RCC 7860 (cell line): ENCODE measurements at places on chromosomes 12 and 14.

DNA sequence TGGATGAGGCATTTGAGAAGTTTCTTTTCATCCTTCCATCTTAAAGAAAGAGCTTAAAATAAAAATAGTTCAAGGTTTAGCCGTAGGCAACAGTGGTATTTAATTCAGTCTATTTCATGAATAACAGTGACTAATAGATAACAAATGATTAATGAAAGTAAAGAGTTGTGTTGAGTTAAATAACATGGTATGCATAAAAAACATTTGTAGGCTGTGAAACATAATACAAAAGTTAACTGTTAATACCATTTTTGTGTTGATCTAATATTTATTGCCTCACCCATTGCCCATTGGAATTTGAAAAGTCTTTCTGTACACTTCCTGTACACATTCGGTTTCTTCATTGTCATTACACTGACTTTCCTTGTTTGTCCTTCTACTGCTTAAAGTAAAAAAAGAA is 108.6 kb upstream of the PDE3A start:
- DNase-seq, result no peak

GRCh38 chr12:127013197-127013596 is 1253.8 kb upstream of the TMEM132C start:
- no peak for DNase-seq

DNA sequence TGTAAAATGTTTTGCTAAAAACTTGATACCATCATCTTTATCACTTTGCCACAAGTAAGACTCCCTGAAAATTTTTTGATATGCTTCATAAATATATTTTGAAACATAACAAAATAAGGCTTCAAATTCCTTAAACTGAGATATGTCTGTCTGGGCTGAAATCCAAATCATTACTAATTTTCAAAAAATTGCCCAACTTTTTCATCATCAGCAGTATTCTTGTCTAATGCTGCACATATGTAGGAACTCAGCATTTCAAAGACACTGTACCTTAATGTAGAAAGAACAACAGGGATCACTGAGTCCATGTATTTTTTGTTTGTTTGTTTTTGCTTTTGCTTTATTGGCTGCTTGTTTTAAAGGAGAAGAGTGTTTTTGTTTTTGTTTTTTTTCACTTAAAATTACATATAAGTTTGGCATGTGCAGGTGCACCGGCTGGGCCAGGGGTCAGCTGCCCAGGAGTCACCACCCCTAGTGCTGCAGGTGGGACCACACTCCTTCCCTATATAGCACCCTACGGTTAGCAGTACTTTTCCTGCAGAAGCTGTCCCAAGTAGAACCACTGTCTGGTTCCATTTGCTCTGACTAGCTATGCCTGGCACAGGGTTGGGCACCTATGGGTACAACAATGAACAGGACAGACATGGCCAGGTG is 231.2 kb downstream of the PIK3C2G start:
- no peak for DNase-seq

GRCh38 chr14:69877492-69877891 is 1.7 kb upstream of the SMOC1 start:
- no peak for DNase-seq

DNA sequence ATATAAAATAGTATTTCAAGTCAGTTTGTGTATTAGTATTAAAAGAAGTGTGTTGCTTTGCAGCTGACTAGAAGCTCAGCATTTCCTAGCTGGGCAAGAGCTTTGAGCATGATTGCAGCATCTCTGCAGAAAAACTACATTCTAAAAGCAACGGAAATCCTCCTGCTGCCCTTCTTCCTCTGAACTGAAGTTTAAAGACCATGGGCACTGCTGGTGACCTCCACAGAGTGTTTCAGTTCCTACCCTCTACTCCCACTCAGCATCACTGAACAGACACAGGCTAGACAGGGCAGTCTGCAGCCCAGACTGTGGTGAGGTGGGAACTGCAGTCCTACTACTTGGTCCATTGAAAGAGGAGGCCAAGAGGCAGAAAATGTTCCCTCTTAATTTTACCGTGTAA is 59.0 kb downstream of the FAR2 start:
- DNase-seq, result no peak

DNA sequence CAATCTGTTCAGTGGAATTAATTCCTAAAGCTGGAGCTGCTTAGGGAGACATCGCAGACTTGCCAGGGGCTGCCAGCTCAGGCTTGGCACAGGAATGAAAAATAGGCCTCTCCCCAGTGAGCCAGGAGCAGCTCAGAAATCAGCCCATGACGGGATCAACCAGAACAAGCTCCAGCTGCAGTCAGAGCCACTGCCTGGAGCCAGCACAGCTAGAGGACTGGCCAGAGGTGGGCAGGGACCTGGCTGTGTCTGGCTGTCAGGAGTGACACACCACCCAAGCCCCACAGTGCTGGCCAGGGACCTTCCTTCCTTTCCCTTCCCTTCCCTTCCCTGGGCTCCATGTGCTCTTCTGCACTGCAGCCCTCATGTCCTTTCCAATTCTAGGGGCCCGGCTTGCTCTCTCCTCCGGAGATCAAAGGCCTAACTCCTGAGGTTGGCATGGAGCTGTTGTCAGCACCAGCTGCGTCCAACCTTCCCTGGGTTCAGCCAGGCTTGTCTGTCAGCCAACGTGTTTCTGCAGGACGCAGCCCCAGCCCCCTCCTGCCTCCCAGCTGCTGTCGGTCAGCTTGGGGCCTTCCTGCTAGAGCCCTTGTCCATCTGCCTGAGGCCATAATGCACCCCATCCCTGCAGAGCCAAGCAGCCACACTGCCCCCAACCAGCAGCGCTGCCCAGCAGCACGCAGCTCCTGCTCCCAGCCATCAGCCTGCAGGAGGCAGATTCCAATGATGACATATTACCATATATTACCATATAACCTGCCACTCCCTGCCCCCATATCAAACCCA is 149.3 kb downstream of the CALM1 start:
- no peak for DNase-seq

- no peak for DNase-seq
Observed at GRCh38 chr14:48670939-48671338, 915.2 kb downstream of the RPS29 start.

- peak; percentile 16 for DNase-seq
Observed at GRCh38 chr12:119544765-119545625, 48.6 kb upstream of the TMEM233 start.

- DNase-seq, result no peak
Observed at GRCh38 chr14:94562022-94562421, 780 bp downstream of the SERPINA4 start.

DNA sequence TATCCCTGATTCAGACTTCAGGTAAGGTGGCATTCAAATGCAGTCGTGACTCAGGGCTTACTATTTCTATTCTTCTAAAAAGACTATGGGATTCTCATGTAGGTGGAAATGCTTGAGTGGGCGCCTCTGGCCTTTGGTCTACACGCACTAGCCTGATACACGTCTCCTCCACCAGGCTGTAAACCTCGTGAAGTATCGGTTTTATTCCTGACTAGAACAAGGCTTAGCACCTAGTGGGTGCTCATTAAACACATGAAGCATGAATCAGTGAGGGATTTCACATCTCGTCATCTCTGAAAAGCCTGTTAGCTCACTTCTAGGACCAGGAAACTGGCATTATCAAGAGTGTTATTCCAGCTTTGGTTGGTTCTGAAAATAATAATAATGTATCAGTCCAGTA is 17.7 kb upstream of the HNF1A start:
- peak; percentile 70 for DNase-seq

DNA sequence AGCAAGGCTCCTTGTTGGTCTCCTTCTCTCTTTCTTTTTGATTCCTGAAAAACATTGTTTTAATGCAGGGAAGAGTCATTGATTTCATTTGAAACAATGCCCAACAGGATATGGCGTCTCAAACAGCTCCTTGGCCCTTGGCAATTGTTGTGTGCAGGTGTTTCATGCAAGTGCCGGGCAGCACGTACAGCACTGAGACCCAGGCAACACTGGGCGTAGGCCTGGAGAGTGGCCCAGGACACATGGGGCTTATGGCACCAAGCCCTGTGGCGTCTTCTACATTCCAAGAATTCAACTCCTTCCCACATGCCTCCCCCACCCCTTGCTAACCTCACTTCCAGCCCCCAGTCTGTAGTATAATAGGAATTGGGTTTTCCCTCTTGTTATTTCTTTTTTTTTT is 230.4 kb downstream of the SPTSSA start:
- DNase-seq, result no peak

DNA sequence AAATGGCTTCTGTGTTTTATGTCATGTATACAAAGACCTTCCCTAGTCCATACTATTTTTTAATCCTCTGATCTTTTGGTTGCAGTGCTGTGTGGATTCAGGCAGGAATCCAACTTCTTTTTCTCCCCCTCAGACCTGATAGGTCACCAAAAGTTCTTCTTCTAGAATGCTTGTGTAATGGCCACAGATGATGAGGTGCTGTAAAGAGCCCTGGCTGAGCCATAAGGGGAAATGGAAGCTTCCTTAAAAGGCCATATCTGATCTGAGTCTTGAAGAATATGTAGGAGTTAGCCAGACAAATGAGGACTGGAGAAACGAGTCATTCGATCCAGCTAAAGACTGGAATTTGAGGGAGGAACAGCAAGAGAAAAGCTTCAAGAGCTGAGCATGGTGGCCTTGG is 353.9 kb downstream of the PCNX1 start:
- no peak for DNase-seq

GRCh38 chr12:63450816-63451215 is 217.5 kb downstream of the DPY19L2 start:
- DNase-seq, result no peak

- peak; percentile 62 for DNase-seq
Observed at GRCh38 chr14:75230140-75230792, 48.4 kb upstream of the FOS start.

DNA sequence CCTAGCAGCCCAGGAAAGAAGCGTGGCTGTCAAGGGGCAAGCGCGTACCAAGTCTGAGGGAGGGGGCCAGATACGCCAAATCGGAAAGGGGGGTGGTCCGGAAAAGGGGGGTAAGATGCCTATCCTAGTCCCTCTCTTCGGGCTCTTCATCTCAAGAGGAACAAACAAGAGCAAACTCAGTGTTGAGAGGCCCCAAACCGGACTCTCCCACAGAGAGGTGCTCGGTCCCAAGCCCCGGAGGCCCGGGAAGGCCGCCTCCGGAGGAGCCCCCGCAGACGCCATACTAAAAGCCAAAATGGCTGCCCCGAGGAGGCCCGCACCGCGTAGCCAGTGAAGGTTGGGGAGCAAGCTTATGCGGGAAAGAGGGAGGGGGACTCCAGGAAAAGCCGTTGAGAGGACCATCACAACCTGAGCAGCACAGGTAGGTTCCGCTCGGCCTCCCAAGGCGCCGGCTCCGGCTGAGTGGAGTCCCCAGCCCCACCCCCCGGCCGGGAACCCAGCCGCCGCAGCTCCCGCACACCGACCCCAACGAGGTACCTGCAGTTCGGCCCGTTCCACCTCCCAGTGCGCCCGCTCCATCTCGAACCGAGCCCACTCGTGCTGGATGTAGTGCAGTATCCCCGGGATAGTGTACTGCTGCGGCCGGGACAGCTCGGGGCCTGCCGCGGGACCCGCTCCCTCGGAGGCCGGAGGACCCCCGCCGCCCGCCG is at the start of gene AP4S1:
Gene AP4S1 (plus strand): TSS at position 283 of the 710 bp plus-strand sequence. CDS start 40,548 bp downstream, outside the sequence.
- DNase-seq, result no peak

DNA sequence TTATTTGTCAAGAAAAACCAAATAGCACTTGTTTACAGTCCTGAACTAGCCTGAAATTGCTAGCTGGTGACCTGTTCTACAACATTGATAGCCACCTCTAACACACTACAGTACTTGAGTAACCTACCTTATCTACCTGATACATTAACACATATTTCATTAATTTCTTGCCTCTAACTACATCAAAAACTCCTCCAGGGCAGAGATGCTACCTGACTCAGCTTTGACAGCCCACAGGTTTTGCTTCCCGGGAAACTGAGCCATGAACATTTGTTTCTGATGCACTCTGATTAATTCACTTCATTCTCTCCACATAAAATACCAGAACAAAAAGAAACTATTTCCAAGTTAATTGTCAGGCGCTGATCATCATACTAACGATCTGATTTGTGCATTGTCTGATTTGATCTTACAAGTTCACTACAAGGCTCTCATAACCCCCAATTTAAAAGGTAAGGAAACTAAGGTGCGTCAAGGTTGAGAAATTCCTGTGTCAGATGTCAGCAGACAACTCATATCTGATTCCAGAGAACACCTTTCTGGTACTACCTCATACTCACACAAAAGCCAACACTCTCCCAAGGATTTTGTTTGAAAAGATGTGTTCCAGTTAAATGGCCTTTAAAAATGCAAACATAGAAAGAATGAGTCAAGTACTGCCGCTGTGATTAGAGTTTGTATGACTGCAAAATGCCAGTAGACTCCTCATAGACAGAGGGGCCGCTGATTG is 768.7 kb downstream of the BCL11B start:
- no peak for DNase-seq

DNA sequence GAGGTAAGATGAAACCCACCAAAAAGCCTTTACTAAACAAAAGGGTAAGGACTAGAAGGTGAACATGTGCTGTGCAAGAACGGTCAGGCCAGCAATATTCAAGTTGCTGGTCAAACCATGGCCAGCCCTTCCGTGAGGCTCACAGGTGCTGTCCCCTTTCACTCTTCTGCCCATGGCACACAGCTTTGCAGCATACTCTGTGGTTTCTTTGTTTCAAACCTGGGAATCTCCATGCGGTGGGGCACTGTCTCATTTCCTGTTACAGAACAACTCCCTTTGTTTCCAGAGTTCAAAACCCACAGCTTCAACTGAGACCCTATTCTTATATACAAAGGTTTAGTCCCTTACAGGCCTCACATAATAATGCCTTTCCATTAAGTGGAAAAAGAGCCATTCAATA is 1.7 kb upstream of the OVCH1 start:
- DNase-seq, result no peak

GRCh38 chr12:607541-608001 is 55.7 kb downstream of the NINJ2 start:
- DNase-seq, result no peak

DNA sequence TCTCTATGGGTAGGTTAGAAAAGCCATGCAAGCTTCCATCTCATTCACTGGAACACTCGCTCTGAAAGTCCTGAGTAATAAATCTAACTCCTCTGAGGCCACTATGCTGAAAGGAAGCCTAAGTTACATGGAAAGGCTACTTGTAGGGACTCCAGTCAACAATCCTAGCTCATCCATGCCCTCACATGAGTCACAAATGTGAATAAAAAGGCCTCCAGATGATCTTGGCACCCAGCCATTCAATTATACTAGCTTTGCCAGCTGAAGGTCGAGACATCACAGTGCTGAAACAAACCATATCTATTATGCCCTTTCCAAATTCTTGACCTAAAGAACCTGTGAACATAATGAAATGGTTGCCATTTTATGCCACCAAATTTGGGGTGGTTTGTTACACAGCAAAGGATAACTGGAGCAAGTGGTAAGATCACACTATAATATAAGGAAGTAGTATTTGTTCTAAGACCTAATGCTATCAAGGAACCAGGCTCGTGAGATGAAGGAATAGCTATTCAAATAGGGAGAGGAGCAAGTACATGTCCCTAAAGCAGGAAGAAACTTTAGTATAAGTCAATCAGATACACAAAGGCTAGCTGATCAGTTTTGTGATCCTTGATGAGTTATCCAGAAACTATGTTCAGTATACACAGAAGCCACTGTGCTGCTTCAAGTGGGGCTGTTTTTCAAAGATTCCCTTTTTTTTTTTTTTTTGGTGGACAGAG is 142.1 kb downstream of the MED13L start:
- peak; percentile 72 for DNase-seq
